ENCODE measurements at places on chromosomes 6 and 20.

DNA sequence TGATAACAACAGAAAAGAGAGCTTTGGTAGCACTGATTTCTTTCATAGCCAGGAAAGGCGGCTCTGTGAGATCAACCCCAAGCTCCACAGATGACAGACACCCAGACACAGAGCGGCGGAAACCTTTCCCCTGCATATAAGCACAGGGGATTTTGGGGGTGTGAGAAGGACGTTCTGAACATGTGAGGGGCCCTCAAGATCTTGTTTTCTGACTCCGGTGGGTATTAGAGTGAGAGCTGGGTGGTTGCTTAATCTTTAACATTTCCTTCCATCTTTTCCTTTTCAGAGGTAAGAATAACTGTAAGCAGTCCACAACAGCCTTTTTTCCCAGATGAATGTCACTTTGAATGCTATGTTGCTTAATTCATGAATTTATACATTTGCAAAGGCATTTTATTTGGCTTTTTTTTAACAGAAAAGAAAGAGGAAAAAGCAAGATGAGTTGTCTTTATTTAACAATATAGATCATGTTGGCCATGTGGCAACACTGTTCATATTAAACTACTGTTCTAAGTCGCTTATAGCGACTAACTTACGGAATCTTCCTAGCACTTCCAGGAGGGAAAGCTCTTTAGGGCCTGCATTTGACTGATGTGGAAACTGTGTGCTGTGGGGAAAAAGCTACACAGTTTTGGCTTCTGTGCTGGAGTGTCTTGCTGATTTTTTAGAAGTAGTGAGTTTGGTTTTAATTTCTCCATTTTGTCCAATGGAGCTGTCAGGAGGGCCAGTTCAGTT lies 80.5 kb upstream of the NAA20 start:
- no peak for DNase-seq

GRCh38 chr6:84062519-84063154 lies 29.1 kb downstream of the MRAP2 start:
- DNase-seq, result no peak

GRCh38 chr6:57163956-57164355 lies 8.2 kb upstream of the BAG2 start:
- DNase-seq, result no peak

- no peak for DNase-seq
These were observed 239.7 kb downstream of the TTLL2 start for GRCh38 chr6:167564416-167565250.

- no peak for DNase-seq
These were observed 1.4 kb upstream of the SEC63 start for GRCh38 chr6:107959392-107959791.

DNA sequence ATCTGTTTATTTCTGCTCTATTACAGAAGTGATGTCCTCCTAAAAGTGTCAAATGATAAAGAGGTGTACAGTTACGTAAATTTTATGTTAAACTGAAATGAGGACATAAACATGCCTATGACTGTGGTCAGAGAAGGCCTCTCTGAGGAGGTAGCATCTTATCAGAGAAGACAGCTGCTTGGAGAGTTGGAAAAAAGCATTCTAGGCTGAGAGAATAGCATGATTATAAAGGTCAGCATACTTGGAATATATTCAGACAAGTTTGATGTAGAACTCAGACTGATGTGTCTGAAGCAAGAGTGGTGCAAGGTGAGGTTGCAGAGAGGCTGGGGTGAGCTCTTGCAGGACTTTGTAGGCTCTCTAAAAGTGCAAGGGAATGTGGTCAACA lies 3.1 kb upstream of the PCNA start:
- no peak for DNase-seq

- no peak for DNase-seq
These were observed 268.3 kb downstream of the TFAP2C start for GRCh38 chr20:56897318-56897957.

GRCh38 chr20:2866236-2866635 lies 7.0 kb upstream of the PTPRA start:
- no peak for DNase-seq

DNA sequence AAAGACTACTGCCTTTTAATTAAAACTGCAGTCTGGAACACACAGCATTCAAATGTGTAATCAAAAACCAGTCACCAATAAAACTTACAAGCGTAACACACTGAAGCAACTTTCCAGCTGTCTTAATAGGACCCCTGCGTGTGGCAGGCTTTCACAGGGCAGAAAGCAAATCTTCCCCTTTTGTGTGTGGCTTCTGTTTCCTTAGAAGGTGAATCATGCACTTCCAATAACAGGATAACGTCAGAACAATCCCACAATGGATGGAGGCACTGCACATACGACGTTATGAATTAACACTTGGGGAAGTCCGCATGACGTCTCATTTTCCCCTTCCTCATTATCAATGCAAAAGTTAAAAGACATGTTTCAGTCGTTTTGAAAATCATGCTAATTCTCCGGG lies 44.8 kb downstream of the INSM1 start:
- DNase-seq, result no peak

- DNase-seq, result no peak
These were observed 134.8 kb upstream of the SLC24A3 start for GRCh38 chr20:19077370-19078220.

GRCh38 chr20:36279362-36279761 lies 26.8 kb upstream of the DLGAP4 start:
- no peak for DNase-seq

- DNase-seq, result no peak
These were observed 22.9 kb upstream of the TMEM170B start for GRCh38 chr6:11514672-11515071.

DNA sequence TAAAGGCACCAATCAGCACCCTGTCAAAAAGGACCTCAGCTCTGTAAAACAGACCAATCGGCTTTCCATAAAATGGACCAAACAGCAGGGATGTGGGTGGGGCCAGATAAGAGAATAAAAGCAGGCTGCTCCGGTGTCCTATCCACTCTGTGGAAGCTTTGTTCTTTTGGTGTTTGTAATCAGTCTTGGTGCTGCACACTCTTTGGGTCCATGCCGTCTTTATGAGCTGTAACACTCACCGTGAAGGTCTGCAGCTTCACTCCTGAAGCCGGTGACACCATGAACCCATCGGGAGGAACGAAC lies 7.3 kb upstream of the PXDC1 start:
- no peak for DNase-seq
